ENCODE measurements at places on chromosomes 6 and 20.

DNA sequence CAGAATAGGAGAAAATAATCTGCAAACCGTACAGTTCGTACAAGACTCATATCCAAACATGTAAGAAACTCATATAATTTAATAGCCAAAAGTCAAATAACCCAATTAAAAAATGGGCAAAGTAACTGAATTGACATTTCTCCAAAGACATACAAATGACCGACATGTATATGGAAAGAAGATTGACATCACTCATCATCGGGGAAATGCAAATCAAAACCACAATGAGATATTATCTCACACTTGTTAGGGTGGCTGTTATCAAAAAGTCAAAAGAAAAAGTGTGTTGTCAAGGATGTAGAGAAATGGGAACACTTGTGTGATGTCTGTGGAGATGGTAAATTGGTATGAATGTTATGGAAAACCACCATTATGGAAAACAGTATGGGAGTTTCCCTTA, 70.5 kb upstream of the STXBP5 start:
- DNase-seq: no peak

DNA sequence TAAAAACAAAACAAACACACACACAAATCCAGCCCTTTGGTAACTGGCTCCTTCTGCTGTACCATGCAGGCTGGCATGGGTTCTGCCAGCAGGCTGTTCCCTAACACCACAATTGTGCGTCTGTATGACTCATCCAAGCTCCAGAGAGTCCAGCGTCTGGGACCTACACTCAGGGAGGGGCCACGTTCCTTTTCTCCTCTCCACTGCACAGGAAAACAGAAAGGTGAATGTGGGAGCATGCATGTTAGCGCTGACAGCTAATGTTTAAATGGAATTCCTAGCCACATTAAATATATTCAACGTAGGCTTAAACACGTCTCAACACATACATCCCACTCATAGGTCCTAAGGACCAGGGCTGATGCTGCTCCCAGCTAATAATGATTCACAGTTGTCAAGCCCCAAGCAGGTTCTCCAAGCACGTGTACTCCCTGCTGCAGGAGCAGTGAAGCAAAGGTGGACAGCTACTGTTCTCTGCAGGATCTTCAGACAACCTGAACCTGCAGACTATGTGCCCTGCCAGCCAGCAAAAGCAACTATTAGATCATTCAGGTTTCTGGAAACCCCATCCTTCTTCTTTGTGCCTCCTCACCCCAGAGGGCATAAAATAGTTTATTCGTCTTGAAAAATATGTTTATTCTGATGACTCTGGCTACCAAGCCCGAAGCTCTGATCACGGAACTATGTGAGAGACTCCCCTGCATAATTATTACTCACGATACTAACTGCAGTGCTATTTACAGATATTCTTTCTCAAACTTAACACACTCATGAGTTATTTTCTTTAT, 20.9 kb downstream of the MAP1LC3A start:
- peak; percentile 42 for DNase-seq

DNA sequence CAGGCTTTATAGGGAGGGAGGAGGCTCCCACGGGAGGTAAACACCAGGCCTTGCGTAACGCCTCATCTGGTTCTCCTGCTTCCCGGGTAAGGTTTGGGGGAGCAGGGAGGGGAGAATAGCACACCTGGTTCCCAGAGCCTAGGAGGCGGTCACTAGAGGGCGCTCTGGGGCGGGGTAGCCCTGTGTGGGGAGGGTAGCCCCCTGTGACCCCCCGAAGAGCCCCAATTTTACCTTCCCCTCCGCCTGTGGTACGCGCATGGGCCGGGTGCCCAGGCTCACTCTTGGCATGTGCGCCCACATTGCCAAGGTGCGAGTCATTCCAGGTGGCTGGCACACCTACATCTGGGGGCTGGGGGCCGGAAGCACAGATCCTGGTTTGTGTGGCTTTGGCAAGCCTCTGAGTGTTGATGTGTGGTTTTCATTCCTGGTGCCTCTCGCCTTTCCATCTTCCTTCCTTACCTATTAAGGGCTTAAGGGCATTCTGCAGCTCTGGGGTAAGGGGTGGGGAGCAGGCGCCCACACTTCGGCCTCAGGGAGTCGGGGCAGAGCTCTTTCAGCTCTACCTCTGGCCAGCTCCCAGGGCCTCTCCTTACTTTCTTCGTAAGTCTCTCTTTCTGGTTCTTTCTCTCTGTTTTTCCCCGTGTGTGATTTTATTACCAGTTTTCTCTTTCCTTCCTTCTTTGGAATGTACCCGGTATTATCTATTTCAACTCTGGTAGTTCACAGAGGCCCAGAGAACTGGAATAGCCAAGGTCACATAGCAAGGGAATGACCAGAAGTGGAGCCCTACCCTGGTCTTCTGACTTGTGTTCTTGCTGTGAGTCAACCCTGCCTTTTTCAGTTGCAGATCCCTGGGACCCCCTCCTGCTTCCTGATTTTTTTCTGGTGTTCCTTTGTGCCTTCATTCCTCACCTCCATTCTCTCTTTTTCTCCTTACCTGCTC, 492 bp upstream of the RNF39 start:
- peak; percentile 55 for DNase-seq

DNA sequence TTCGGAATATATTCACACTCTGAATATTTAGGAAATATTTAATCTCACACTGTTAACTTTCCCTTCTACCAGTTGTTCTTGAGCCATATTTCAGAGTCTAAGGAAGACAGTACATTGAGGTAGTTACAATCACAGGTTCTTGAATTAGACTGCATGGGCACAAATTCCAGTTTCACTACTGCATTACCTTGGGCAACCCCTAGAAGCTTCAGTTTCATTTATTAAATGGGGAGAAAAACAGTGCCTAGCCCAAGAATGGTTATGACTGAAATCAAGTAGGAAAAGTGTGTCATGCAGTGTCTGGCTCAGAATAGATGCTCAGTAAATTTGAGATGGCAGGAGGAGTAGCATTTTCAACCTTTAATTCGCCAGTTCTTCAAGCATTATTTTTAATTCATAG, 124.5 kb upstream of the SAMD5 start:
- no peak for DNase-seq

GRCh38 chr20:56625837-56626236, 3.3 kb upstream of the TFAP2C start:
- DNase-seq: no peak

GRCh38 chr6:36769183-36769675, 70.0 kb downstream of the CPNE5 start:
- no peak for DNase-seq

DNA sequence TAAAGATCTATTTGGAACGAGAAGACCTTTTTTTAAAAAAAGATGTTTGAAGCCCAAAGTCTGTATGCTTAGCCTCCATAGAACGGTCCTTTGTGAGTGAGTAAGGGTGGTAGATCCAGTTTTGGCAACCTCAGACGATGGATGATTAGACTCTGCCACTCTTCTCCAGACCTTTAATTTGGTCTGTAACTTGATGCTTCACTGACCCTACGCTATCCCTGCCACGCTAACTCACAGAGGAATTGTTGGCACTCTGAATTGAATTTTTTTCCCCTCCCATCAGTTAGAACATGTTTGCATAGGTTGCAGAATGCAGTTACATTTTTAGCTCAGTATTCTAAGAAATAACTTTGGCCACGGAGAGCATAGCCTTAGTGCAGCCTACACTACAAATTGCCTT, 15.8 kb upstream of the DEK start:
- no peak for DNase-seq

GRCh38 chr20:20370094-20370575, 2.2 kb downstream of the INSM1 start:
- no peak for DNase-seq

DNA sequence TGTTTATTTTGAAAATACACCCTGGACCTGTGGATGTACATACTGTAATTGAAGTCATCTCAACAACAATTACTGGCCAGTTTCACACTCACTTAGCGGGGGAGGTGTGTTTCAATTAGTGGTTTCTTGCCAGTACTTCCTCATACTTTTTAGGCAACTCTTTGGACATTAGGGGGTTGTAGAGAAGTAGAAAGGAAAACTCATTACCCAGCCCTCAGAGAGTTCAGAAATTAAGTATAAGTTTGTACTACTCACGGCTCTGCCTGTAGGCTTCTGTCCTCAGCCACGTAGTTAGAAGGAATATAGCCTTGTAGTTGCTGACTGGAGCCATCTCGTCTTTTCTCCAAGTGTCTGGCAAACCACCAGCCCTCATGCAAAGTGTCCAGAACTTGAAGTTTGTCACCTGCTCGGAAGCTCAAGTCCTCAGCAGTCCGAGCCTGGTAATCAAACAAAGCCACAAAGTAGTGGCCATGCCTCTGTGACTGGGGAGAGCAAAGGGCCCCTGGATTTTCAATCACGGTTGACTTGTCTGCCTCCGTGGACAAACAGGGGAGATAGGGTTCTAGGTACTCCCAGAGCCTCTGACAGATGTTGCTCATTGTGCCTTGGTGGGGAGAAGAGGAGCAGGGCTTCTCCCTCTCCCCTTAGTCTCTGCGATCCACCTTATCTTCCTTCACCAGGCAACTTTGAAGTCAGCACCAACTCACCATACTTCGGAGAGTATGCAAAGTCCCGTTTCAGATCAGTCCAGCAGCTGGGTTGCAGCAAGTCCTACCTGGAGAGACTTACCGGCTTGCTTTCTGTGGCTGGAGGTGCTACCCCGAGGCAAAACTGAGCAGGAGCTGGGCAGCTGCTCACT, 749 bp downstream of the FRK start:
- no peak for DNase-seq

GRCh38 chr20:41005361-41005729, 23.3 kb upstream of the TOP1 start:
- no peak for DNase-seq

GRCh38 chr6:753486-753885, 60.5 kb upstream of the EXOC2 start:
- peak; percentile 26 for DNase-seq

DNA sequence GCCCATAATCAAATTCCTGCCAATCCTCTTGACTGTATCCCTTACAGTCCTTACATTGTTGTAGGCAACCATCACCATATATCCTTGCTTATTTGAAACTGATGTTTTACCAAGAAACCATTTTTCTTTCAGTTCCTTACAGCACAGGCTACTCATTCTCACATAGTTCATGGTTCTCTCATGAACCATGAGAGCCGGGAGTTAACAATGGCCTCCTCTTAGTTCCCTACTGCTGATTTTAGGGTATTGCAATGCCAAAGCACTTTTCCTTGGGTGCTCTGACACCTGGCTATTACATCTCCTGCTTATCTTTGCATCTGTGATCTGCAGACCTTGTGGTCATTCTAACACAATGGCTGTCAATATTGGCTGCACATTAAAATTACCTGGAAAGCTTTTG, 133.4 kb downstream of the MYB start:
- DNase-seq: no peak

GRCh38 chr20:17916433-17916891, 52.1 kb downstream of the SNX5 start:
- no peak for DNase-seq

DNA sequence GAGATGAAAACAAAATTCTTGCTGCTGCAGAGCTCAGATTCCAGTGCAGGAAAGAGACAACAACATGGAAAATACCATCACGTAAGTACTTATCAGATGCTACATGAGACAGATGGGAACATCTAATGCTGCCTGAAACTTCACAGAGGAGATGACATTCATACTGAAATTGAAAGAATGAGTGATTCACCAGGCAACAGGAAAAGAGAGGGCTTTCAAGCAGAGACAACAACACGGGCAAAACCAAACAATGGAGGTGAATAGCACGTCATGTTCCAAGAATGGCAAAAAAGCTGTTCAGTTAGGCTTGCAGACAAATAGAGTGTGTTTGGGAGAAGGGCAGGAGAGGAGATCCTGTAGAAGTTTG, 39.3 kb downstream of the GTF2H5 start:
- DNase-seq: no peak

GRCh38 chr20:18748987-18749386, 64.6 kb upstream of the SCP2D1 start:
- DNase-seq: no peak

GRCh38 chr6:168291450-168291849, 28.1 kb downstream of the DACT2 start:
- DNase-seq: no peak

DNA sequence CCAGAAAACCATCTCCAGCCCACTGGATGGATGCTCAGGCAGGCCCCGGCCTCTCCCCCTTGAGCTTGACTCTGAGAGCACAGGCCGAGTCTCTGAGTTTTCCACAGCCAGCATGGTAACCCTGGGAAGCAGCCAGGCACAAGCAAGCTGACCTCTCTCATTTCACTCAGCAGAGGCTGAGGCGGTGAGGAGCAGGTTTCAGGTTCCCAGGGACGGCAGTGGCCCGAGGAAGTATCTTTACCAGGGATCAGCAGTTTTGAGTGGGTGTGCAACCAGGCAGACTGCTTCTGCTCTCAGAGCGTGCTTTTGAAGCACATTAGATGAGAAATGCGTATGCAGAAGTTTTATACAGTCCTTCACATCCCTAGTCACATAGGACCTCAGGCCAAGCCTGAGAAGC, 12.6 kb downstream of the HCK start:
- no peak for DNase-seq

DNA sequence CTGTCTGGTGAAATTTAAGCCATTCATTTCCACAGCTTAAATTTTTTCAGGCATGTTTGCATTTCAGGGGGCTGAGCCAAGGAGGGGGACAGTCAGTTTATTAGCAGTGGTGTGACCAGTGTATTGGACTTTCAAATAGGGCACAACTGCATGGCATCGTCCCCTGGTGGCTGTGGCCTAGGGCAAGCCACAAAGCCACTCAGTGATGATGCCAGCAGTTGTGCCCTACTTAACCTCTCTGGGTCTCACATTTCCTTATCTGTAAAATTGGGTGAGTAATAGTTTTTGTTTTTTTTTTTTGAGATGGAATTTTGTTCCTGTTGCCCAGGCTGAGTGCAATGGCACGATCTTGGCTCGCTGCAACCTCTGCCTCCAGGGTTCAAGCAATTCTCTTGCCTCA, 48.0 kb downstream of the CDC5L start:
- DNase-seq: no peak

- DNase-seq: no peak
These were observed 344.0 kb upstream of the PLCB4 start for GRCh38 chr20:8724884-8725283.

- no peak for DNase-seq
These were observed 89.7 kb downstream of the SMOC2 start for GRCh38 chr6:168530653-168531071.

Measured in WERI-Rb-1 (cell line).